ENCODE measurements at places on chromosomes 5 and 9.
A peak's percentile ranks its signal among the peaks of the same experiment; 100 is the strongest.

DNA sequence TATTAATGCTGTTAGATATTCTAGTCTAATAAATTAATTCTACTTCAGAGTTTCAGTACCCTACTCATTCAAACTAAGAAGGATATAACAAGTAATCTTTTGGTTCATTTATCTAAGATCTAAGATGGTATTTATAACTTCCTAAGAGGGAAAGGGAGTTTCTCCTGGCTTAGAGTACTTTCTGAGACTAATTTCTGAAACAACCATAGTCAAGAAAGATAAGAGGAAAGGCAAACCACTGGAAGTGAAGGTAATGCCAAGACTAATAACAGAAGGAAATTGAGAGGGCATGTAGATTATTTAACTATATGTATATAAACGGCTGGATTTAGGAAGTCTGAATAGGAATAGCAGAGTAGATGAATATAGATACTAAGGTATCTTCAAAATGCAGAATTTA, 112.4 kb upstream of the ACOT12 start:
- DNase-seq = no peak

- DNase-seq = no peak
These were observed 623.3 kb downstream of the HINT1 start for GRCh38 chr5:130541617-130542221.

DNA sequence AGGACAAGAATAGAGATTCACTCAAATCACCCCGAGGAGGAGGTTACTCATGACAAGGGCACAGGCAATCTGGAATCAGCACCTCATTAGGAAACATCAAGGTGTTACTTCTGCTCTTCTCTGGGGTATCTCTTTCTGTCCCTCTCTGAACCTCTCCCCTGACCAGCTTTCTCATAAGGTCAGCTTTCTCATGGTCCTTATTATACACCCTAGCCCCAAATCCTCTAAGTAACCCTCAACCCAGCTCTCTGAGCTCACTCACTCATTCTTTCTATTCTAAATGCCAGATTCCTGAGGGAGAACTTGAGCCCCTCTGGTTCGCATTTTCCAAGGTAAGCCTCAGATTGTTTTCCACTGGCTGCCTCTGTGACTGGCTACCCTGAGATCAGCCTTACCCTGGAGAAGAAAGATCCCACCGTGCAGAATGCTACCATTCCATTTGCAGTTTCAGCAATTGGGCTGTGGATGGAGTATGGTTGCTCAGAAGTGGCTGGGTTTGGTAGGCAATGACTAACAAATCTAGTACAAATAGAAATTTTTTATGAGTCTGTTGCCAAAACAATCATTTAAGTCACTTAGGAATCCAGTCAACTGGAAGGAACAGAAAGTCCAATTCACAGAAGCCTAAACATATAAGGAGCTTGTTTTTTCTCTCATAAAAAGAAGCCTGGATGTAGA, 9.0 kb upstream of the TIMD4 start:
- no peak for DNase-seq

GRCh38 chr9:71904076-71904475, 6.9 kb downstream of the ABHD17B start:
- no peak for DNase-seq

DNA sequence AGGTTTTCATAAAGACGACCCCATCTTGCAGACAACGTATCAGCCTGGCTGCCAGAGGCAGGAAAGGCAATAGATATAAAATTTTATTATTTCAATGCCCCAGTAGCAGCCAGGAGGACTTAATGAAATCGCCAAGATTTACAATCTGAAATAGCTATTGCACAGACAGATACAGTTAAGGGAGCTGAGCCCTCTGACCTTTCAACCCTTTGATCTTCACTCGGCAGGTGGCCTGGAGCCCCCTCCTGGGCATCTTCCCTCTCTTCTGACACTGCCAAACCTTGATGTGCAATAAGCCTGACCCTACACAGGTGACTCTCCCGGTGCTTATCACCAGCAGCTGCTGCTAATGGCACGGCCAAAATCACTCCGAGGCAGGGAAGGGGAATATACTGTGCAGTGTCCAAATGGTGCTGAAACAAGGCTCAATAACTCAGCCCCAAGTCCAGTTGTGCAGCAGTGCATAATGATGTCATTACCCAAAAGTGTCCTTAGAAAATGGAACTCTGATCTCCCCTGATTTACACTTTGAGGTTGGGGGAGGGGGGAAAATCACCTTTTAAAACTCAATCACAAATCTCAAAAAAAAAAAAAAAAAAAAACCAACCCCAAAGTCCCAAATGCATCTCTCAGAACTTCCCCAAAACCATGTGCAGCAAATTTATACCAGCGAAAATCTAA, 242.0 kb downstream of the CRB2 start:
- DNase-seq = no peak

GRCh38 chr5:92838253-92838652, 742.8 kb downstream of the NR2F1-AS1 start:
- DNase-seq = no peak

DNA sequence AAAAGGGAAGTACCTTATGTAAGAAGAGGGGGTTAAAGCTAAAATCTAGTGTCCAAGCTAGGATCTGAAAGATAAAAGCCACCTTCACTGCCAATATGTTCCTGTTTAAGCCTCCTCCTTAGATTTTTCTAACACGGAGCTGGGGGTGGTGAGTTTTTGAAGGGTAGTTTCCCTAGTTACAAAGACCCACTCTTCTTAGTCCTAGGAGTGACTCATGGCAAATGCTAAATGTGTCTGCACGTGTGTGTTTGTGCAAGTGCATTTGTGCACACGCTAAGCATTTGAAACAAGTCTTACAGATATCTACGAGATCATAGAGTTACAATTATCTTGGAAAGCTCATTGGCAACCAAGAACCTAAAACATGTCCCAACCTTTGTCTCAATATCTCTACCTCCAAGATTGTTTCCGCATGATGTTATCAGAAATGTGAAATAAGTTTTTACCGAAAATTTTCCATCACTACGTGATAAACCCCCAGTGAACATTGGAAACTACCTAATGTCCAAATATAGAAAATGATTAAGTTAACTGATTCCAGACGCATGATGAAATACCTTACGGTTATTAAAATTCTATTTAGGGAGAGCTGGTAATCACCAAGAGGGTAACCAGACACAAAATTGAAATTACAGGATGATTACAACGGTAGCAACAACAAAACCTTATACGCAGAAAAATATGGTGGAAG, 78.0 kb upstream of the HRH2 start:
- DNase-seq = no peak

DNA sequence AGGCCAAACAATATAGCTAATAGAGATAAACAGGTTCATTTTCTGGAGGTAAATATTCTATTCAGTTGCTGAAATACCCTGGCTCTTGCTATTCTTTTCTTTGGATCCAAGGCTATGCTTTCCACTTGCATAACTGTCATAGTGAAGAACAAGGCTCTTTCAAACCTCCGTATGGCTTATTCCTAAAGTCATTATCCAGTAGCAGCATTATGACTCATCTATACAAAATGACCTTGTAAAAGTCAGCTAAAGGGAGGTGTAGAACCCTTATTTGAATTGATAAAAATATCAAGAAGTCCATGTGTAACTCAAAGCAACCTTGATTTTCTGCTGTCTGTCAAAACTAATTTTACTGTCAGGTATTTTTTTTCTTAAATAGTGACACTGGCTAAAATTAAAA, 447.8 kb downstream of the PLK2 start:
- no peak for DNase-seq

GRCh38 chr9:100074989-100075388, 23.8 kb downstream of the ERP44 start:
- no peak for DNase-seq

- no peak for DNase-seq
These were observed 3.7 kb downstream of the ROPN1L start for GRCh38 chr5:10445352-10445751.

DNA sequence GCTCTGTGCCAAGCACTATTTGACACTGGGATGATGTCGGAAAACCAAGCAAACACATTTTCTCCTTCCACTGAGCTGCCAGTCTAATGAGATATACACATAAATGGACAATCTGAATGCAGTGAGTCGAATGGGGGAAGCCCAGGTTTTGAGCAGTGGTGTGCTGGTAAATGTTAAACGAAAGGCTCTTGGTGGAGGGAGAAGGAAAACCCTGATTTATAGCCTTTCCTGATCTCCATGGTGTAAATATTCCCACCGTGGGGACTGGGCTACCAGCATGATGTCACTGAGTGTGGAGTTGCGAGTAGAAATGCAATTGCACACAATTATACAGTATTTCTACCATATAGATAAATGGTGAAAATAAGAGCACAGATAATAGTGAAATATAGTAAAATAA, 5.0 kb upstream of the GSN start:
- DNase-seq = no peak

GRCh38 chr5:35198686-35199085, 31.6 kb downstream of the PRLR start:
- no peak for DNase-seq

DNA sequence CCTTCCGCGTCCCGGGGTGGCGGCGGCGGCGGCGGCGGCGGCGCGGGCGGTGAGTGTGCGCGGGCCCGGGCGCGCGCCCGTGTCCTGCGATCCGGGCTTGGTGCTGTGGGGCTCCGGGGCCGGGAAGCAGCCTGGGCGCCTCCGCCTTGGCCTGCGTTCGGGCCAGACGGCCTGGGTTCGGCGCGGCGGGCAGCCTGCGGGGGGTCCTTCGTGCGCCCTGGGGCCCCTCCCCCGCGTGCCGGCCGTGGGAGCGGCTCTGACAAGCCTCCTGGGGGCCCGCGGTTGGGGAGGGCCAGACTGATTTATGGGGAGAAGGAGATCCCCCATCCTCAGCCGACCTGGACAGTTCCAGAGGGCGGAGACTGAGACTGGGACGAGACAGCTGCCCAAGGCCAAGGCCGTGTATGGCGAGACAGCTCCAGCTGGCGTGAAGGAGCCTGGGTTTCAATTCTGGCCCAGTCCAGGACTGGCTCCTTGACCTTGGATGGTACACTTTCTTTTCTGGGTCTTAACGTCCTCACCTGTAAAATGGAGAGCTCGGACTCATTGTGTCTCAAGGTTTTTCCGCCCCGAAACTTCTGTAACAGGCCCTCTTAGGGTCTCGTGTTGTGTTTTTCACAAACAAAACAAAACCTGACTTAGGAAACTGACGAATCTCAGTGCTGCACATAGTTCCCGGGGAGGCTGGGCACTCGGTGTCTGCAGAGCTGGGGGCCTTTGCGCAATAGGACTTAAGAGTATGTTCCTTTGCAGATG, 603 bp downstream of the TMEM268 start:
- DNase-seq = peak; percentile 75

DNA sequence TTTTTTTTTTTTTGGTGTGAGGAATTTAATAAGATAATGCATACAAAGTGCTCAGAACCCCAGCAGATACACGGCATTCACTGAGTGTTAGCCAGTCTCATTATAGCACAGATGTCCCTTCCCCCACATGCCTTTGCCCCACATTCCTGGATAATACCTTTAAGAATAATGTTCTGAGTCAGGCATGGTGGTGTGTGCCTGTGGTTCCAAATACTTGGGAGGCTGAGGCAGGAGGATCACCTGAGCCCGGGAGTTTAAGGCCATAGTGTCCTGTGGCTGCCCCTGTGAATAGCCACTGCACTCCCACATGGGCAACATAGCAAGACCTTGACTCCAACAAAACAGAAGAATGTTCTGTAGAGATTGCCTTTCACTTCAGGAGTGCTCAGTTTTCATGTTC, 24.2 kb upstream of the ANKRD18A start:
- no peak for DNase-seq

GRCh38 chr5:147751-148150, 43.5 kb upstream of the LRRC14B start:
- DNase-seq = no peak

DNA sequence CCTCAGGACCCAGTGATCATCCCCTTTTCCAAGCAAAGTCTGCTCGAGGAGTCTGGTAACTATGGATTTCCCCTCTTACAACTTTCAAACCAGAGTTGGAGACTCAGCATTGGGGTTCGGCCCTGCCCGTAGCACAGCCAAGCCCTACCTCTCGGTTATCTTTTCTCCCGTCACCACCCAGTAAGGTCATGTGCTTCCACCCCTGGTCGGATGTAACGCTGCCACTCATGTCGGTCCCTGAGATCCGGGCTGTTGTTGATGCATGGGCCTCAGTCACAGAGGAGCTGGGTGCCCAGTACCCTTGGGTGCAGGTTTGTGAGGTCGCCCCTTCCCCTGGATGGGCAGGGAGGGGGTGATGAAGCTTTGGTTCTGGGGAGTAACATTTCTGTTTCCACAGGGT, 1.2 kb downstream of the GALT start:
- DNase-seq = no peak

All from gastrocnemius medialis (tissue), 4 donors.